ENCODE measurements at places on chromosomes 12 and 14. TPM values are rescaled to one million over a fixed set of nuclear protein-coding genes. Genes with fewer than 3 reads are reported as not detected.

Gene RGS6
- polyA plus RNA-seq = 11.2 TPM

Gene SLC2A14
- polyA plus RNA-seq = 0.38 TPM

Gene SLC24A4
- polyA plus RNA-seq = 6.4 TPM

Gene PTGER2
- 3.4 TPM for polyA plus RNA-seq

Gene MDM2
- 78.6 TPM for polyA plus RNA-seq

Gene BMP4
- 16.3 TPM for polyA plus RNA-seq

Gene RERG
- 11.5 TPM for polyA plus RNA-seq

Gene ITGB7
- 0.62 TPM for polyA plus RNA-seq

Gene RNF41
- polyA plus RNA-seq = 56.7 TPM

- DNase-seq = no peak
Measured at GRCh38 chr14:56173365-56173922, 55.2 kb downstream of the PELI2 start.

DNA sequence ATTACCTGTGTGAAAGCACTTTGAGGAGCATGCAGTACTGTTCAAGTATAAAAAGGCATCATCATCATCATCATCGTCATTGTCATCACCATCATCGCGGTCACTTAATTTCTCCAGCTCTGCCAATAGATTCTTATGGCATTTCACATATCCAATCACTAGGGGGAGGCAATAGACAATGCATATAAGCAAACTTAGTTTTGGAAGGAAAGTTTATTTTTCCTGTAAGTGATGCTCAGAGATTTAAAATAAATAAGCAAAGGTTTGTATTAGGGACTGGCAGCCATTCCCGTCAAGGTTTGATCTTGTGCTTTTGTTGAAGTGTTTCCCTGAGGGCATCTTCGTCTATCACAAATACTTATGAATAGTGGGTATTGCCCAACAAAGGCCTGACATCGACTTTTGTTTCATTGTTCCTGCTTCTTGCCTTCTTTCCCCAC, 127.4 kb downstream of the KTN1 start:
- DNase-seq = peak; percentile 78

GRCh38 chr14:88069677-88070076, 64.7 kb downstream of the GPR65 start:
- DNase-seq = no peak

DNA sequence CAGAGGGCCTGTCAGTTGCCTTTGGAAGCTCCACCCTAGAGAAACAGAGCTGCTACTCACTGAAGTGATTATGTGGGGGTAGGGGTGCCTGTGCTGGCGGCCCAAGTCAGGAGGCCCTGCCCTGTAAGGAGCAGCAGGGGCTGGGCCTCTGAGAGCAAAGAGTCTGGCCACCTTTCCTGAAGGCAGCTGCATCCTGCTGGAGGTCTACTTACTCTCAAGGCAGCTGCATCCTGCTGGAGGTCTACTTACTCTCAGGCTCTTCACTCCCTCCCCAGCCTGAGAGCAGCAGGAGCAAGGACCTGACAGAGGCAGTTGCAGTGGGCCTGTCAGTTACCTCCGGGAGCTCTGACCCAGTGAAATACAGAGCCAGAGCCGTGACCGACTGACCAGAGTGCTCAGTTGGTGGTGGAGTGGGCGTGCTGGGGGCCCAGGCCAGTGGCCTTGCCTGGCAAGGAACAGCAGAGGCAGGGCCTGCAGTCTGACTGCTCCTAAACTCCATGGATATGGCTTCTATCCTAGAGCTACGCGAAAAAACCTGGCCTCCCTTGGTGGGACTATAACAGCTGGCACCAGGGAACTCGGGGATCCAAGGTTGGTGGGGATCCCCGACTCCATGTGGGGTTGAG, 32.3 kb downstream of the RAD51B start:
- DNase-seq = no peak

GRCh38 chr12:130300090-130300489, 37.6 kb upstream of the PIWIL1 start:
- no peak for DNase-seq

GRCh38 chr14:24774187-24774915, 140.4 kb upstream of the GZMB start:
- DNase-seq = no peak

DNA sequence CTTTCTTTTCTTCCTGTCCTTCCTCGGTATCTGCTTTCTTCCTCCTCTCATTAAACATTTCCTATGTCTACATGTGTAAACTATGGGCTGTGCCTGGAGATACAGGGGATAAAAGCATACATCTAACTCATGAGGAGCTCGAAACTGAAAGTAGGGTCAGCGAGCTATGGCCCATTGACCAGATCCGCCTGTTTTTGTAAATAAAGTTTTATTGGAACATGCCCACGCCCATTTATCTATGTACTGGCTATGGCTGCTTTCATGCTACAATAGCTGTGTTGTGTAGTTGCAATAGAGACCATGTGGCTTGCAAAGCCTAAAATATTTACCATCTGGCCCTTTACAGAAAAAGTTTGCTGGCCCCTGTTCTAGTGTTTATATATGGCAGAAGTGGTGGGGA, 500.8 kb upstream of the GARIN6 start:
- no peak for DNase-seq

GRCh38 chr12:57483466-57483865, 3.8 kb upstream of the ARHGAP9 start:
- no peak for DNase-seq

DNA sequence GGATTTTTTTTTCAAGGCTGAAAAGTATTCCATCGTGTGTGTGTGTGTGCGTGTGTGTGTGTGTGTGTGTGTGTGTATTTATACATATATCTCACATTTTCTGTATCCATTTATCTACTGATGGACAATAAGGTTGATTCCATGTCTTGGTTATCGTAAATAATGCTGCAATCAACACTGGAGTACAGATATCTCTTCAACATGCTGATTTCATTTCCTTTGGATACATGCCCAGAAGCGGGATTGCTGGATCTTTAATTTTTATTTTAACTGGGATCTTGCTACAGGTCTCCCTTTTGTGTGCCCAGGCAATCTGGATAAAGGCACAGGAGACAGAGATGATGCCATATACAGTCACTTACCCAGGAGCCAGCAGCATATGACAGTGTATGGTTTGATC, 338.1 kb downstream of the SOX5 start:
- no peak for DNase-seq

DNA sequence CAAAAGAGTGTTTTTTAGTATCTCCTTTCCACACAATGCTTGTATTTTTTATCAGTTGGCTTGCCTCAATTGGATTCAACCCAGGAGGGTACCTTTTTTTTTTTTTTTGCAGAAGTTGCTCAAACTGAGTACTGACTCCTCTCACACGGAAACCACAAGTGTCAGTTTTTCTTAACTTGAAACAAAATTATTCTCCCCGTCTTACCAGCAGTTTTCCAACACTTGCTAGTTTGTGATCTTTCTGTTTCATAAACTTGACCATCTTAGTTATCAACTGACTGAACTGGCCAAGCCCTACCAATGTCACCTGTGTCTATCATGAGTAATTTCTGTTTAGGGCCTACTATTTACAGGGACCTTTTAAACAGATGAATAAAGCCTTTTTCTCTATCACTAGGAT, 34.1 kb upstream of the ITPR2 start:
- no peak for DNase-seq

DNA sequence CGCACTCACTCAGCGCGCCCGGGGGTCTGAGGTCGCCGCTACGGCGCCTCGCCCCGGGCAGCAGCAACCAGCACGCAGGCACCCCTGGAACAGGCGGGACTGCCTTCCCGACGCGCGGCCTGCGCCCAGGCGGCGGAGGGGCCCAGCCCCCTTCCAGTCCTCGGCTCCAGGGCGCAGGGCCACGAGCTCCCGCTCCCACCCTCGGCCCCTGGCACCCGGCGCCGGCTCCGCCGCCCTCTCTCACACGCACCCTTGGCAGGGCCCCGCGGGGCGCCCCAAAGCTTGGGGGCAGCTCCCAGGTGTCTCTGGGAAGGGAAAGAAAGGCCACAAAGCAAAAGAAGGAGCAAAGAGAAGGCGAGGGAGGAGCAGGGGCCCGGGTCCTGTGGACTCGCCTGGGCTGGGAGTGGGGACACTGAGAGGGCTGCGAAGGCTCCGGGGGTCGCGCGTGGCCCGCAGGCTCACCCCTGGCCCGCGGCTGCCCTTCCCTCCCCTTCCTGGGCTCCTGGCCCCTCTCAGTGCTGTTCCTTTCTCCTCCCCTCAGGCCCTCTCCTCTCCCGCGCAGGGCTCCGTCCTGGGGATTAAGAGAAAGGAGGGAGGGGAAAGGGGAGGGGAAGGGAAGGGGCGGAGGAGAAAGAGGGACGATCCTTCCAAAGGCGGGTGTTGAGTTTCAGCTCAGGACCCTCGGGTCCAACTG, 907 bp upstream of the EFS start:
- peak; percentile 63 for DNase-seq

DNA sequence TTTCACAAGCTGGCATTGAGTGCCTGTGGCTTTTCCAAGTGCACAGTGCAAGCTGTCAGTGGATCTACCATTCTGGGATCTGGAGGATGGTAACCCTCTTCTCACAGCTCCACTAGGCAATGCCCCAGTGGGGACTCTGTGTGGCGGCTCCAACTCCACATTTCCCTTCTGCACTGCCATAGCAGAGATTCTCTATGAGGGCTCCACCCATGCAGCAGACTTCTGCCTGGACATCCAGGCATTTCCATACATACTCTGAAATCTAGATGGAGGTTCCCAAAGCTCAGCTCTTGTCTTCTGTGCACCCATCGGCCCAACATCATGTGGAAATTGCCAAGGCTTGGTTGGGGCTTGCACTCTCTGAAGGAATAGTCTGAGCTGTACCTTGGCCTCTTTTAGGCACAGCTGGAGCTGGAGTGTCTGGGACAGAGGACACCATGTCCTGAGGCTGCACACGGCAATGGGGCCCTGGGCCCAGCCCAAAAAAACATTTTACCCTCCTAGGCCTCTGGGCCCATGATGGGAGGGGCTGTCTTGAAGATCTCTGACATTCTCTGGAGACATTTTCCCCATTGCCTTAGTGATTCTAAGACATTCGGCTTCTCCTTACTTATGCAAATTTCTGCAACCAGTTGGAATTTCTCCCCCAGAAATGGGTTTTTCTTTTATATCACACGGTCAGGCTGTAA, 313.3 kb upstream of the SFSWAP start:
- no peak for DNase-seq

- no peak for DNase-seq
Measured at GRCh38 chr12:82146740-82147139, 211.4 kb downstream of the CCDC59 start.

- no peak for DNase-seq
Measured at GRCh38 chr12:58420503-58420902, 479.1 kb downstream of the ATP23 start.

GRCh38 chr12:115407723-115408122, 723.7 kb upstream of the TBX3 start:
- DNase-seq = no peak

DNA sequence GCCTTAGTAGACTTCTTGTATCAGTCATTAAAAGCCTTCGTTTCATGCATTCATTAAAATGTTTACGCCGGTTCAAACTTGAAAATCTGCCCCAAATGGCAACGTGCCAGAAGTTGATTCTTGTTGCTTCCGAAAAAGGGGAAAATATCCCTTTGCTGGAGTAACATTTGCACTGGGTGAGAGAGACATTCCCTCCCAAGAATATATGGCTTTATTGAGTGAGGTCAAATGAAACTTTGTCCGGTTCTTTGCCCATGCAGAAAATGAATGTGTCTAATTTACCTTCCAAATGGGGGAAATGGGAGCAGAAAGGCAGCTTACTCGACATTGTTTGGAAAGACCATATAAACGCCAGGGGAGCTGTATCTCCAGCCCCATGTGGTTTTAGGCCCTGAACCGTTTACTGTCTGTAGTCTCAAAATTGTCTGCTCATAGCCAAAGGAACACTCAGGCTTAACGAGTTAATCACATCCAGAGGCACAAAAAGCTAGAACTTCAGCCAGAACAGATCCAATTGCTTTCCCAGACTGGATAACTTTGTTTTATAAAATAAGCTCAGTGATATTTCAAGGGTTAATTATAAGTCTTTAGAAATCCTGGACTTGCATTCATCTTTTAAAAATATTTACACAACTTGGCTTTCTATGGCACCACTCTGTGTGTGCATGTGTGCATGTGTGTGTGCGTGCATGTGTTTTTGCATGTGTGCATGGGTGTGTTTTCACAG, 2.9 kb upstream of the EMP1 start:
- peak; percentile 33 for DNase-seq

DNA sequence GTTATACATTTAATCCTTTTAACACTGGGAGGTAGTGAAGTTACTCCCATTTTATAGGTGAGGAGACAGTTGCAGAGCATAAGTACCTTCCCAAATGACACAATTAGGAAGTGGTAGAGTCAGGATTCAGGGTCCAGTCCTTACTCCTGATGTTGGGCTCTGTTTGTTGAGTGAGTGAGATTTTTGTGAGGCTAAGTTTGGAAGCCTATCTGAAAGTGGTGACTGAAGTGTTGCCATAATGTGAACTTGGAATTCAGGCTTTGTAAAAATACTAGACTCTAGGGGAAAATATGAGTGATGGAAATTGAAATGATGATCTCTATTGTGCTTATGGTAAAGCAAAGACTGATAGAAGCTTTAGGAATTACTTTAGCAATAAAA, 2.2 kb downstream of the NUDT4 start:
- DNase-seq = no peak
